ENCODE measurements at places on chromosomes 2 and 18.

DNA sequence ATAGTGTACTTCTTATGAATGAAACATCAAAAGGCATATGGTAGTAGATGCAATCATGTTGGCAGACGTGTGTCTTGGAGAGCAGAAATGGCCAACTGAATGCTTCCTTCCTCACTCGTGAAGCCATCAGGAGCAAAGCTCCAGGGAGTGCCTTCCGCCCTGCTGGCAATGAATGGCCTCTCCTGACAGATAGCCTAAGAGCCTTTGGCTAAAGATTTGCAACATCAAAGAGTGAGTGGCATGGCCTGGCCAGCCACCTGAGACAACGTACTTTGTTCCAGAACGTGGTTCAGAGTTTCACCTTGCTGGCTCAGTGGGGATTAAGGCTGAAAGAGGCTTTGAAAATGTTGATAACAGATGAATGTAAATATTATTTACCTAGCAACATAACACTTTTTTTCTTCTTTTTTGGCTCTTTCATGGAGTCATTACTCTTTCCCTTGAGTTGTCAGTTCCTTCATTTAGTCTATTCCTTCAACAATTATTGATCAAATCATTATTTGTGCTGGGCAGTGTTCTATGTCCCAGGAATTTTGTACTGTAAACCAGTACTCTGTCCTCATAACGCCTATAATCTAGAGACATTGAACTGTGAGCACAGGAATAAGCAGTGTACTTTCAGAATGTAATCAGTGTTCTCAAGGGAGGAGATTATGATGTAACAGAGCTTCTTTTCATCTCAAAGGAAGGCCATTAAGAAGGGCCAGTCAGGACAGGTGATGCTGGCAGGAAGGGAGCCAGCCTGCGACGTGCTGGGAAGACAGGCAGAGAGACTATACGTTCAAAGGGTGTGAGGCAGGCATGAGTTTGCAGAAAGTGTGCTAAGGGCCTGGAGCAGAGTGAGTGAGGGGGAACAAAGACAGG is 59.4 kb upstream of the SH3RF3 start:
- no peak for DNase-seq

- no peak for DNase-seq
These were observed 250.8 kb downstream of the DYSF start for GRCh38 chr2:71704131-71704561.

DNA sequence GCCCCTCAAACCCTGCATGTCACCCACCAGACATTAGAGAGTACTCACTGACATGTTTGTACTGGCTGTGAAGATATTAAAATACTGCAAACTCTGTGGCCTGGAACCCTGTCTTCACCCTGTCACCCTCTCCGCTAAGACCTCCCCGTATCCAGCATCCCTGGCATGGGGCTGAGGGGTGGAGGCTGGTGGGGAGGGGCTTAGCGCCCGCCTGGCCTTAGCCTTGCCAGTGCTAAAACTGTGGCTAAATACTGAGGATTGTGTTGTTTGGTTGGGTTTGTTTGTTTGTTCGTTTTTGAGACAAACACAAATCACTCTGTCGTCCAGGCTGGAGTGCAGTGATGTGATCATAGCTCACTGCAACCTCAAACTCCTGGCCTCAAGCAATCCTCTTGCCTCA is 1.8 kb downstream of the PSTPIP2 start:
- DNase-seq = no peak

GRCh38 chr2:22209545-22209944 is 1085.8 kb downstream of the TDRD15 start:
- no peak for DNase-seq

- DNase-seq = no peak
These were observed 18.9 kb downstream of the GNLY start for GRCh38 chr2:85712849-85713612.

DNA sequence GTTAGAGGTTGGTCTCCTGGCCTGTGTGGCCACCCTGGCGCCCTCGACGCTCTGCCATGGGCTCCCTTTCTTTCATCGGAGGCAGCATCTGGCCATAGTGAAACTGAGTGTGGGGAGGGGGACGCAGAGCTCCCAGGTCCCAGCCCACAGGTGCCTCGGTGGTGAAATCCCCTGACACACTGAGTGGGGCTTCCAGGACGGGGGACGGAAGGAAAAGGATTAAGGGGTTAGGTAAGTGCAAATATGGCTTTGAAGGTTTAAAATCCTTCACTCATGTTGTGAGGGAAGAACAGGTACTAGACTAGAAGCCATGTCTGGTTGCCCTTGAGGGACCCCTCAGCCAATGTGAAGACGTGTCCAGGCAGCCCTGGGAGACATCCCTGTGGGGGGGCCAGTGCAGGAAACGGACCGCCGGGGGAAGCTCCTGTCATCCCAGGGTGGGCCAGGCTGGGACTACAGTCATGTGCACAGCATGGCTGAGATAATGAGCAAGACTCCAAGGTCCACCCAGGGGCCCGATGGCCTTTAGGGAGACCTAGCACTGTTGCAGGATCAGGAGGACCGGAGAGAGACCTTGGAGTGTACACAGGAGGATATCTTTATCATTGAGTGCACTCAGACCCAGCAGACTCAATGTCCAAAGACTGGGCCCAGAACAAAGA is 36.3 kb downstream of the RTP5 start:
- DNase-seq = no peak

- no peak for DNase-seq
These were observed 141.8 kb downstream of the FIGN start for GRCh38 chr2:163593982-163594381.

DNA sequence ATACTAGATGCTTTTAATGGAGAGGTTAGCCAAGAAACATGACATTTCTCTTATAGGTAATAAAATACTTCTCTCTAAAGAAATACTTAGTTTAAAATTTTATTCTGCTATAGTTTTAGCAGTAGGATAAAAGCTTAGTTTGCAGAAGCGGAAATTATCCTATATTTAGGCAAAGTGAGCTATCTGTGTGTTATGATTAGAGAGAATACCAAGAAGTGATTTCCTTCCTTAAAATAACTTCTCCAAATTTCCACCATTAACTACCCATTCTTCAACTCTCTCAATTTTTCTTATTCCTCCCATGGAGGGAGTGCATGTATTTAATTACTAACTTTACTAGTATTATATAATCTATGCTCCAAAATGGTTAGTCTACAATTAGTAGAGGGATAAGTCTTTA is 15.8 kb upstream of the IL1RL1 start:
- no peak for DNase-seq

- no peak for DNase-seq
These were observed 68.8 kb upstream of the TACR1 start for GRCh38 chr2:75268112-75268511.

- no peak for DNase-seq
These were observed 25.1 kb downstream of the SPDYA start for GRCh38 chr2:28835781-28836180.

DNA sequence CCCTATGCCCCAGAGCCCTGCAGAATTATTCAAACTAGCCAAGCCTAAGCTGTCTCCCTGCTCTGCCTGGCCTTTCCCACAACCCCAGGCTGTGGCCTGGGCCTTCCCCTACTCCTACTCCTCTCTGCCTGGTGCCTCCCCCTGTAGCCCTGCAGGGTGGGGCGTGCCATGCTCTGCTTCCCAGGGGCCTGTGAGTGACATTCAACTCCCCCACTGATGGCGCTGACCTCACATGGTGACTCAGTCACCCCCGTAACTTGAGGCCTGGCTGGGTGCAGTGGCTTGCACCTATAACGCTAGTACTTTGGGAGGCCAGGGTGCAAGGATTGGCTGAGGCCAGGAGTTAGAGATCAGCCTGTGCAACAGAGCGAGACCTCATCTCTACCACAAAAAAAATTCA is 60.6 kb downstream of the KIF1A start:
- DNase-seq = no peak

DNA sequence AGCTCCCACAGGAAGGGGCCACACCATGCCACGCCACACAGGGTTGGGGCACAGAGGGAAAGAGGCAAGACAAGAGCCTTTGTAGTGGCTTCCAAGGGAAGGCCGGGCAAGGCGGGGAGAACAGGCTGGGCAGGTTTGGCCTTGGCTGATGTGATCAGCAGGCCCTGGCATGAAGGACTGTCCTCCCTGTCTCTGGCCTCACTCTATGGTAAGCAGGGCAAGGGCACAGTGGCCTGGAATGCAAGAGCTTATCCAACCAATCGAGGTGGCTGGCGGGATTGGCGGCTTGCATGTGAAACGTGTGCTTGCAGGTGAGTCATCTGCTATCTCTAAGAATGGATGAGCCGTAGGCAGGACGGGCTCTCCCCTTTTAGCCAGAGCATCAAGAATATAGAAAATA is 6.4 kb upstream of the ATP9B start:
- no peak for DNase-seq

GRCh38 chr2:38073211-38074057 is 2.5 kb downstream of the CYP1B1 start:
- DNase-seq = no peak

DNA sequence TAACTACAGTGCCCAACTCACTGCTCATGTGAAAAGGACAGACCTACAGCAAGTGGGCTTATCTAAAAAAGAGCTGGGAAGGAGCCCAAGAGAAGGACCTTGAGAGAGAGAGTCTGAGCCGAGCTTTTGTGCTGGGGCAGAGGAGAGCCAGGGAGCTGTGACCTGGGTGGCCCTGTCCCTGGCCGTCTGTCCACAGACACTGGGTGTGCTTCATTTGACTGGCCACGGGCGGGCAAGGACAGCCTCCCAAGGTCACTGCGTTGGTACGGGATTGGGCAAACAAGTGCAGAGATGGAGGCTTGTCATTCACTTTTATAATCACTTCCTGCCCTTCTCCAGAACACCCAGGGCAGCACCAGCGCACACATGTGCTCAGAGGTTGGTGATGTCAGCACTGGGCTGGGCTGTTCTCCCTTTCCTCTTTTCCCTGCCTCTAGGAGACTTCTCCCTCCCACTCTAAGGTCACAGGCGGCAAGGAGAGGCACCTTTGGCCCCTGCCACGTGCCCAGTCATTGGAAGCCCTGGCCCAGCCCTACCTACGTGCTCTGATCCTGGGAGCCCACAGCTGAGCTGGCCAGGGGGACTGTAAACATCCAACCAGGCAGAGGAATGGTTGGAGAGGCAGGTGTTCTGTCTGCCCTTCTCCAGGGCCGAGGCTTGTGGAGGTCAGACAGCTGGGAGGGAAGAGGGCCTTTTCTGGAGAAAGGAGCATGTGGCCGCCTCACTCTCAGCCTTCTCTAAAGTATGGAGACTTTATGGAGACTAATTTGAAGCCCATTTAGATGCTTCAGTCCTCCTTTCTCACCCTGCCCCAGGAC is 6.4 kb upstream of the PSD4 start:
- DNase-seq = peak; percentile 49

DNA sequence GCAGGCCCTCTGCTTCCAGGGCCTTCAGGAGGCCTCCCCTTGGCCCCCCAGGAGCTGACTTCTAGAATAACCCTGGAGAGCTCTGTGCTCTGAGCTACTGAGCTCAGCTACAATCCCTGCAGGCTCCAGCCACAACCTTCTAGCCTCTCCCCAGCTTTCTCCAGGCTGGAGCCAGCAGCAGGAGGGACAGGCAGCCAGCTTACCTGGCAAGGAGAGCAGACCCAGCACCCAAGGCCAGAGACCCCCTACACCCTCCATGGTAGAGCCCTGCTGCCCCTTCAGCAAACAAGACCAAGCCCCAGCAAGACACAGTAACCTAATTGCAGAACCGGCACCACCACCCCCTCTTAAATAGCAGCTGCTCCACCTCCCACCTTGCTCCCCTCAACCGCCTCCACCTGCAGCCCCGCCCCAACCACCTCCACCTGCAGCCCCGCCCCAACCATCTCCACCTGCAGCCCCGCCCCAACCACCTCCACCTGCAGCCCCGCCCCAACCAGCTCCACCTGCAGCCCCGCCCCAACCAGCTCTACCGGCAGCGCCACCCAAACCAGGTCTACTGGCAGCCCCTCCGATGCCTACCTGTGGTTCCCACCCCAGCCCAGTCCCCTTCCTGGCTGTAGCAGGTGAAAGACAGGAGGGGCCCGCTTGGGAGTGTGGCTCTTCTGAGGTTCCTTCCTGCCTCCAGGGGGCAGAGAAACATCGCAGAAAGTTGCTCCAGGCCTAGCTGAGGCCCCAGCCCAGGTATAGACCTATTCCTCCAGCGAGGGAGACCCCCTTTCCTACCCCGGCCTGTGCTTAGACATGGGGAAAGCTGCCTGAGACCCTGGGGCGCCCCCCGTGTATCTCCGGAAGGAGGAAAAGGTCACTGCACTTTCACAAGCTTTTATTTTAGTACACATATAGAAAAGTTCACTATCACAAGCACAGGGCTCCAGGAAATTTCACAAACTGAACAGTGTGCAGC is at the start of gene ASTL:
ASTL (minus strand) TSS at position 324 of the 967 bp plus-strand sequence; CDS start at position 258, 66 bp downstream.
- DNase-seq = peak; percentile 76

DNA sequence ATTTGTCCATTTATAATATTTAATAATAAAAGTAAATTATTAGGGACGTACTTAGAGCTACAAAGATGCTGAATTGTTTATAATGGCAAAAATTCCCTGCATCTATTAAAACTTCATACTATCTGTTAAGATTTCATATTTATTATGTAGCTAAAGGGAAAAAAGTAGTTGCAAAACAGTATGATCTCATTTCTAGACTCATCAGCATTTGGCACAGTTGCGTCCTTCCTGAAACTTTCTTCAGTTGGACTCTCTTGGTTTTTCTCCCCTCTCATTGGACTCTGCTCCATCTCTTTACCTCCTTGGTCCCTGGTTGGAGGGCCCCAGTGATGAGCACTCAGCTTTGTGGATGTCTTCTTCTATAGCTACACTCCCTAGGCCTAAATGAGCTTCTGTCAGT is 99.6 kb downstream of the TMEM247 start:
- DNase-seq = no peak

DNA sequence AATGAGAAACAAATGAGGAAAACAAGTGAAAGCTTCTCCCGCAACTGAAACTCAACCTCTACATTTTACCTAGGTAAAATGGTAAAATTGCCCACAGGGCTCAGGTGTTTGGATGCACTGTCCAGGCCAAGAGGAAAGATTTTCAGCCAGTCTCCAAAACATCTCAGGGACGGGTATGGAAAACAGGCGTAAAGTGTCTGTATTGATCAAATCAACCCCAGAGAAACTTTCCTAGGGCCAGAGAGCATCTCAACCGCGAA is 361 bp upstream of the HAT1 start:
- DNase-seq = no peak

DNA sequence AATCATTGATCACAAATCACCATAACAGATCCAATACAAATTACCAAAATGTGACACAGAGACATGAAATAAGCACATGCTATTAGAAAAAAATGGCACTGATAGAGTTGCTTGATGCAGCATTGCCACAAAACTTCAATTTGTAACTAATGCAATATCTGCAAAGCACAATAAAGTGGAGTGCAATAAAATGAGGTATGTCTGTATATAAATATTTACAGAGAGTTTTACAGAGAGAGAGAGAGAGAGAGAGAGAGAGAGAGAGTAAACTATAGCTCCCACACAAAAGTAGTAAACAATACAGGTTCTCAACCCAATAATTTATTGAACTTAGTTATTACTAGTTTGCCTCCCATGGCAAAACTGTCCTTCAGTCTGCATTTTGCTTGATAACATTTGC is 1807.0 kb downstream of the SUCLG1 start:
- DNase-seq = no peak

- no peak for DNase-seq
These were observed 83.1 kb upstream of the KLF7 start for GRCh38 chr2:207248702-207249377.
